Natural killer cell (primary cell): ENCODE measurements at places on chromosomes 1 and 21. TPM values are rescaled to one million over a fixed set of nuclear protein-coding genes. Genes with fewer than 3 reads are reported as not detected.
A peak's percentile ranks its signal among the peaks of the same experiment; 100 is the strongest.

DNA sequence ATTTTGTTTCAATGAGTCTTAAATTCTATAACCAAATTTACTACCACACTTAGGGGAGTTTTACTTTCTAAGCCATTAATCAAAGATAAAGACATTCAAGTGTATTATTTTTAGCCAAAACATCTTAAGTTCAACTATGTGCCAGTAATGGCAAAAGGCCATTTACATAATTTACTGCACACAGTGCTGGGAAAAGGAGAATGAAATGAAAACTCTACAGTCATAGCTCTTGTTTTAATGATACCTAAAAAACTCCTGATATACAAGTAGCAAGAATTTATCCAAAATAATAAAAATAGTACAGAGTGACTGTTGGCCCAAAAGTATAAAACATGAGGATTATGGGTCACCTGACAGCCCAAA is 42.4 kb upstream of the C1orf198 start:
- no peak for DNase-seq

- DNase-seq: no peak
These were observed 419.5 kb upstream of the DEPDC1 start for GRCh38 chr1:68916221-68916902.

GRCh38 chr1:92980732-92981647 is 19.7 kb upstream of the DIPK1A start:
- DNase-seq: no peak

DNA sequence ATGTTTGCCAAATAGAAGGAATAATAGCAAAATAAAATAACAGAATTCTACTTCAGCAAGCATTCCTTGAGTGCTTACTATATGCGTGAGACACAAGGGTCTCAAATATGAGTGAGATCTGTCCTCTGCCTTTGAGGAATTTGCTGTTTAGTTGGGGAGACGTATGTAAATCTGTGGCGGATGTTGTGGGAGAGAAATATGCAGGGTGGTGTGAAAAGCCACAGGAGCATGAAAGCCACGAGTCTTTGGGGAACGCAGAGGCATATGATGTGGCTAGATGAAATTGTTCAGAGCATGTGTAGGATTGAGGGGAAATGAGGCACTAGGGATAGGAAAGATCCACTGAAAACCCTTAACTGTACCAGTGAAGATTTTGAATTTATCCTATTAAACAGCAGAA is 244.4 kb downstream of the PBX1 start:
- no peak for DNase-seq

- no peak for DNase-seq
These were observed 83.9 kb downstream of the TRABD2B start for GRCh38 chr1:47913225-47913823.

GRCh38 chr1:212683357-212683722 is 16.3 kb downstream of the BATF3 start:
- peak; percentile 68 for DNase-seq

DNA sequence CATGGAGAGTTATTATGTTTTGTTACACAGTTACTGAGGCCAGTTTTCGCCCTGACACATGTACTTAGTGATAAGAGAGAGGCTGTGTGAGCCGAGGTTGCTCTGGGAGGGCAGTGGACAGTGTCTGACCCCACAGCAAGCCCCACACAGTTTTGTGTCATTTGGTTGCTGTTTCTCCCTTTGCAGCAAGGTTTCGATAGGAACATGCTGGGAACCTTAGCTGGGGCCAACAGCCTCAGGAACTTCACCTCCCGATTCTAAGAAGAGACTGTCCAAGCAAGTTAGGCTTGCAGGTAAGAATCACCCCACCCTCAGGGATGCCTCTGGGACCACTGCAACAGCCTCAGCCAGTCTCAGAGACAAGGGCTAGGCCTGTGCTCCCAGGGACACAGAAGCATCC is 45.3 kb downstream of the PKP1 start:
- DNase-seq: no peak

- DNase-seq: no peak
These were observed 43.5 kb downstream of the WDR4 start for GRCh38 chr21:42835611-42836401.

DNA sequence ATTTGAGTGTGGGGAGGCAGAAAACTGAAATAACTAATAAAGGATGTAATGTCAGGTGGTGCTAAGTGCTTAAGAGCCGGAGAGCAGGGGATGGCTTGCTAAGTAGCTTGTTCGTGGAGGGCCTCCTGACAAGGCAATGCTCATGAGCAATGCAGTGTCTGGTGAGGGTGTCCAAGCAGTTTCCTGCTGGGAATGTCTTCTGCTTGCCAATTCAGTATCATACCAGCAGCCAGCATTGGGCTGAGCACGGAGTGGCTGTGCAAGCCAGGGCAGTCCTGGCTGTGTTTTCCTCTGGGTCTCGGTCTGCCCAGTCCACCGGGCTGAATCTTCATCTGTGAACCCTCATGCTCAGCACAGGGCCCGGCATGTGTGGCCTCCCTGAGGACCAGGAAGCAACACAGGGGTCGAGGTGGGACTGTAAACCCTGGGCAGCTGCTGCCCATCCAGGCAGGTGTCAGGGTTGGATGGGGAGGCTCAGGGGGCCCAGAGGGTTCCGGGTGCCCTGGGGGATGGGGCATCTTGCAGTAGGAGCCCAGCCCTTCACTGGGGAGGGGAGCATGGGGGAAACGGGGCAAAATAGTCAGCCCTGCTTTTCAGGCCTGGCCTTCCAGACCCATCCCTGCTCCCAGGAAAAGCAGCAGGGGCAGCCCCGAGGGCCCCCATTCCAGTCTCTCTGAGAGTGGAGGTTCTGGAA is 27.5 kb downstream of the EDN2 start:
- DNase-seq: no peak

- DNase-seq: no peak
These were observed 15.6 kb upstream of the BOLA1 start for GRCh38 chr1:149883598-149884247.

DNA sequence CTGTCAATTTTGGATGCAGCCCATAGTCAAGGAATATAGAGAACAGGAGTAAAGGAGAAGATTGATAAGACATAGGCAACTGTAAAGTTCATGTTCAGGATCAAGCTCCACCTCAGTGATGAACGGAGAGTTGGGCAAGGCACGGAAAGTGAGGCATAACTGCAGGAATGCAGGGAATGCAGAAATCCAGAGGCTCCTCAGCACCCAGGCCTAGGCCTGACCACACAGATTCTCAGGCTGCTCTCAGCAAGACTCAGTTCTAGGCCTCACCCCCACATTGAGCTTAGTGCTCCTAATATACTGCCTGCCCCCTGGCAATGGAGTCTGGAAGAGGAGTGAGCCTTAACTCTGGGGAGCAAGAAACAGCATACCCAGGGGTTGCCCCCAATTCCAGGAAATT is 36.3 kb upstream of the S1PR1 start:
- no peak for DNase-seq

DNA sequence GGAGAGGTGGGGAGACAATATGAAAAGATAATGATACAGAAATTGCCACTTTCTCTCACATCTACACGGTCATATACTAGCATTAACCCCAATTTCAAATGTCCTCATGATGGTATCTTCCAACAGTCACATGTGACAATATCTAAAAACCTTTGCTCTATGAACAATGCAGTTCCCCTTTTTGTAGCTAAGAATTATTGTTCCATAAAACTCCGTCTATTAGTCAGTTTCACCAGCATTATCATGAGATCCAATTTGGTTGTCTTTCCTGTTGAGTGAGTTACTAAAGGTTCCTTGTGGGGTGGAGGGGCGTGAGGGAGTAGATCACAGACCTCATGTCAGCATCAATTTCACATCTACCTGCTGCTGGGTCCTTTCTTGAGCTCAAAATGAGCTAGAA is 1.7 kb downstream of the TIAM1 start:
- DNase-seq: no peak

- DNase-seq: no peak
These were observed 195.5 kb downstream of the KCNH1 start for GRCh38 chr1:210938416-210938925.

DNA sequence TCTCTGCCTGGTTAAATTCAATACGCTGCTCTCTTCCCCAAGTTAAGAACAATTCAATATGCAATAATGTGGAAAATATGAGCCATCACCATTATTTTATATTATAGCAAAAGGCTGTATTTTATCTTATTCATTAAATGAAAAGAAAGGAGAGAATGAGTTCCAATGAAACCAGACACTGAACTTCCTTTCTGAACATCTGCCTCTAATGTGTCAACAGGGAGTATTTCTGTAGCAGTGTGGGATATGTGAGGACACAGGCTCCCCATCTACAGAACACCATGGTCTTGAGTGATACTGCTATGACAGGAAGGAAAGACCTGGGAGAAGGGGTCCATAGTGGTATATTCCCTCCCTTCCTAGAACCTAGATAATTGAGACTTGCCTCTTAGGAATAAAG is 46.3 kb downstream of the CASQ2 start:
- no peak for DNase-seq

DNA sequence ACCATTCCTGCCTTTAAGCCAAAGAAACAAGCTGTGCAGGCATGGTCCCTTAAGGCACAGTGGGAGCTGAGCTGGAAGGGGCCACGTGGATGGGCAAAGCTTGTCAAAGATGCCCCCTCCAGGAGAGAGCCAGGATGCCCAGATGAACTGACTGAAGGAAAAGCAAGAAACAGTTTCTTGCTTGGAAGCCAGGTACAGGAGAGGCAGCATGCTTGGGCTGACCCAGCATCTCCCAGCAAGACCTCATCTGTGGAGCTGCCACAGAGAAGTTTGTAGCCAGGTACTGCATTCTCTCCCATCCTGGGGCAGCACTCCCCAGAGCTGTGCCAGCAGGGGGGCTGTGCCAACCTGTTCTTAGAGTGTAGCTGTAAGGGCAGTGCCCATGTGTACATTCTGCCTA is 1.3 kb upstream of the SLC50A1 start:
- peak; percentile 21 for DNase-seq

DNA sequence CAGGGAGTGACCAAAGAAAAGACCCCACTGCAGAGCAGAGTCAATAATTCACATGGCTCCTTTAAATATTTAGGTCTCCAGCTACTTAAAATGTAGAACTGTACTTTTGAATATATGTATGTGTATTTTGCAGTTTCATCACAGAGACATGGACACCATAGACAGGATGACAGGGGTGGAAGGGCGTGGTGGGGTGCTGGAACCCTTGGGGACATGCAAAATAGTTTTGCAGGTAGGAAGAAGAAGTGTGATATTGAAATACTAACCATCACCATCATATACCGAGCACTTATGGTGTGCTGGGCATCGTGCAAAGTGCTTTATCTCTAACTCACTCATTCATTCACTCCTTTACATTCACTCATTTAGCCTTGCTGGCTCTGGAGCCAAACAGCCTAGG is 72.5 kb upstream of the IGSF21 start:
- no peak for DNase-seq

GRCh38 chr1:15220825-15221431 is 26.1 kb upstream of the FHAD1 start:
- DNase-seq: no peak

- DNase-seq: no peak
These were observed 266.2 kb downstream of the FOXD2 start for GRCh38 chr1:47703981-47704596.

DNA sequence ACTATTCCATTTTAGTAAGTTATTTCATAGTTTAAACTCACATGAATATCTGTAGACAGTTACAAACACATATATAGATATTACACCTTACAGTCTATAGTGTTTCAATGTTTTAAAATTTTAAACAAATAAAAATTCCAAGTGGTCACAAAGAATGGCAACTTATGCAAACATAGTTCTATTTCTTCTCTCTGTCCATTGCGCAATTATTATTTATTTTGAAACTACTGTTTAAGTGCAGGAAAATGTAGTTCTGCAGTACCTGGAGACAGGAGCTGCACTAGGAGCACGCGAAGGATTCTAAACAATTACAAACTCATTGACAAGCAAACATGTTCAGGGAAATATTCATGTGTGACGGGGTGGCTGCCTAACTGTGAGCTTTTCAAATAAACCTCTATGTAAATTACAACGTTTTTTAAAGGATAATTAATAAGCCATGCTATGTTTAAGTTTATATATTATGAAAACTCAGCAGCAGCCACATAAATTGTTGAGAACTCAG is 312.0 kb upstream of the DUSP10 start:
- no peak for DNase-seq

DNA sequence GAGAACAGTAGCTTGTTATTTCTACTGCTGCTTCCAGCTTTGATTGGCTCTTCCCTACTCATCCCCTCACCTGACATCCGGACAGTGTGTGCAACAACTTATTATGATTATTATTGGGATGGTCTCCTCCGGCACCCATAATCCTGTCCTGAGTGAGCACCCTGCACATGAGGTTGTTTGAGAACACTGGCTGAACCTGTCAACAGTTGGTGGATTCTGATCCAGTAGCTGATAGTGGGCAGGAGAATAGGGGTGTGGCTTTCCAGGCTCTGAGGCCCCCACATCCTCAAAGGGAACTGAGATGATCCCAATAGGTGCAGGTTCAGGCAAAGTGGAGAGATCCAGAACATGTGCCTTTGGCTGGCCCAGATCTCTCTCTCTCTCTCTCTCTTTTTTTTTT is 60.5 kb downstream of the RUNX1 start:
- no peak for DNase-seq

GRCh38 chr1:50080904-50081586 is 27.7 kb upstream of the ELAVL4 start:
- no peak for DNase-seq

- DNase-seq: no peak
These were observed 128.5 kb upstream of the POU3F1 start for GRCh38 chr1:38175121-38175520.

- DNase-seq: no peak
These were observed 190.6 kb upstream of the NFIA start for GRCh38 chr1:60891765-60892164.

GRCh38 chr1:1213345-1214265 is at the start of gene TNFRSF4:
Gene TNFRSF4 (minus strand): TSS chr1:1214153. CDS start chr1:1214127, 26 bp downstream.
- peak; percentile 70 for DNase-seq

DNA sequence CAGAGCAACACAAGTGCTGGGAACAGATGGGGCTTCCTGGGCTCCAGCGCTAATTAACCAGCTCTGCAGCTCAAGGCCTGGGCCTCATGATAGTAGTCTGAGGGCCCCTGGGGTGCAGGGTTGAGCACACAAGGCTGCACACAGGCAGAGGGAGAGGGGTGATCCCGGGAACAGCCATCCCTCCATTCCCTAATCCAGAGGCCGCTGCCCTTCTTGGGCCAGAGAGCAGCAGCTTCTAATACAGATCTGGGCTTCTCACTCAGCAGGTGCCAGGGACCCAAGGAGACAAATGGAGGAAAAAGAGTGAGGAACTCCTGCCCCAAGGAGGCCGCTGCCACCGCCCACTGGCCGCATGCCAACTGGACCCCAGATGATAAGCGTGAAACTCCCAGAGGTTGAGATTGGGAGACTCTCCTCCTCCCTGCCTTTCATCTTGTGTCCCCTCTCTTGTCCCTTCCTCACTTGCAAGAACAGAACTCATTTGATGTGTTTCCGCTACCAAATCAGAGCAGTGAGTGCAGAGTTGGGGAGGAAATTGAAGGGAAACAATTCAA is 58.0 kb upstream of the IFNAR2 start:
- DNase-seq: no peak

GRCh38 chr1:39381839-39382238 is 109.6 kb upstream of the BMP8A start:
- no peak for DNase-seq

- DNase-seq: no peak
These were observed 965.2 kb downstream of the TTLL7 start for GRCh38 chr1:83033682-83034081.

Gene SLAMF6
- 68.1 TPM for total RNA-seq

Gene RHBDL2
- total RNA-seq: not detected

Gene UMODL1
- not detected for total RNA-seq

Gene FLG2
- not detected for total RNA-seq

Gene KIFAP3
- 34.3 TPM for total RNA-seq

Gene GOLT1A
- total RNA-seq: not detected

Gene RASSF5
- 333 TPM for total RNA-seq

Gene IFI16
- total RNA-seq: 218 TPM

Gene NID1
- 0.85 TPM for total RNA-seq

Gene SPRR2E
- not detected for total RNA-seq
